ENCODE measurements at places on chromosomes 1 and 21. TPM values are rescaled to one million over a fixed set of nuclear protein-coding genes. Genes with fewer than 3 reads are reported as not detected.

Gene HEYL
- total RNA-seq: not detected

Gene MPL
- not detected for total RNA-seq

Gene C1orf185
- not detected for total RNA-seq

Gene NLRP3
- total RNA-seq: 13.8 TPM

Gene ASPM
- 0.30 TPM for total RNA-seq

Gene KCNQ4
- total RNA-seq: 0.20 TPM

Gene SYT2
- not detected for total RNA-seq

Gene CD84
- total RNA-seq: 97.5 TPM

Gene ASCL5
- total RNA-seq: not detected

Gene SEMA6C
- 8.2 TPM for total RNA-seq

Gene CELA2A
- not detected for total RNA-seq

Gene FMO1
- not detected for total RNA-seq

Gene PTPRU
- 0.38 TPM for total RNA-seq

Gene UMODL1
- 1.1 TPM for total RNA-seq

Gene CAMK2N1
- total RNA-seq: 6.5 TPM

Gene LENEP
- 3.1 TPM for total RNA-seq

Gene SPAG17
- not detected for total RNA-seq

Gene GUK1
- 179 TPM for total RNA-seq

Gene TNFAIP8L2
- total RNA-seq: 45.9 TPM

Gene ANKRD35
- not detected for total RNA-seq

Gene NBPF4
- total RNA-seq: 0.35 TPM

Gene FOXO6
- not detected for total RNA-seq

Gene TFB2M
- total RNA-seq: 8.8 TPM

Gene TTC34
- total RNA-seq: 4.8 TPM

Gene C8A
- total RNA-seq: not detected

Gene NBPF19
- 67.3 TPM for total RNA-seq

Gene SAMD13
- total RNA-seq: not detected

Gene OR10J5
- total RNA-seq: not detected

Gene LRRC8B
- 15.6 TPM for total RNA-seq

Gene HMCN1
- 0.29 TPM for total RNA-seq

Gene LORICRIN
- total RNA-seq: not detected

Gene KLF17
- total RNA-seq: not detected

Gene PRR9
- total RNA-seq: not detected

Gene FCRL5
- total RNA-seq: not detected

Gene RSPH1
- not detected for total RNA-seq

Gene AIRE
- not detected for total RNA-seq

Gene SLC9A1
- total RNA-seq: 11.4 TPM

Gene GABRD
- total RNA-seq: not detected

Gene ABCA4
- not detected for total RNA-seq

Gene LCE1A
- total RNA-seq: not detected

Data from CD4-positive, alpha-beta memory T cell (primary cell).